ENCODE measurements at places on chromosomes 6 and 20.
A peak's percentile ranks its signal among the peaks of the same experiment; 100 is the strongest.

GRCh38 chr6:100468016-100468622 is 3.4 kb upstream of the SIM1 start:
- no peak for DNase-seq

- peak; percentile 69 for DNase-seq
Measured at GRCh38 chr6:26043384-26044139, 43.7 kb upstream of the HFE start.

- DNase-seq: no peak
Measured at GRCh38 chr6:129314575-129314974, 395.4 kb downstream of the ARHGAP18 start.

GRCh38 chr20:18727032-18727508 is 86.5 kb upstream of the SCP2D1 start:
- no peak for DNase-seq

DNA sequence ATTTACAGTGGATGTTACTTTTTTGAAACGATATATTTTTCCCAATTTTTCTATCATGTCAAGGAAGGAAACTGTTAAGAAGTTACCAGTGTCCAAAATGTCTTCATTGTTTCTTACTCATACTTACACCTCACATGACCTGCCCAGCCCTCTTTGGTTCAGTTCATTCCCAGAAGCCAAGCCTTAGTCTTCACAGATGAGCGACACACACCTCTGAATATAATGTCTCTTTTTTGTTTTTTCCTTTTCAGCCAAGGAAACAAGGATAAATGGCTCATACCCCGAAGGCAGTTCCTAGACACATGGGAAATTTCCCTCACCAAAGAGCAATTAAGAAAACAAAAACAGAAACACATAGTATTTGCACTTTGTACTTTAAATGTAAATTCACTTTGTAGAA is 225.2 kb downstream of the SMOC2 start:
- no peak for DNase-seq

- no peak for DNase-seq
Measured at GRCh38 chr6:72032086-72032485, 145.7 kb downstream of the RIMS1 start.

DNA sequence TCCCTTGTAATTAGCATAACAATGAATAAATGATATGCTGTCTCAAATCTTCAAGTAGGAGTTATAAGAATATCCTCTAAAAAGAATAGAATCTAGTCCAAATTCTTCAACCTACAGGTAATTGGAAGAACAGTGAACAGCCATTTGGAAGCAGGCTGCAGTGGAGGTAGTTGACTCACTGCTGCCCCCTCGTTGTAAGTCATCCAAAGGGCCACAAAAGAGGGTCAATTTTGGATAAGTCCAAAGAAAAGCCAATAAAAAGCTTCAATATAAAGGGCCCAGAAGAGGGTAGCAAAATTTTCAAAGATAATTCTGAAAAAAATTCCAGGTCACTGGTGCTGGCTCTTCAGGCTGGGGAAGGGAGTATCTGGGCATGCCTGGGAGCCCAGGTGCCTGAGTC is 60.8 kb upstream of the SSTR4 start:
- no peak for DNase-seq

GRCh38 chr6:133888929-133889556 is at the start of gene TCF21:
Gene TCF21 (plus strand): TSS chr6:133889113. CDS start chr6:133889398, 285 bp downstream.
- DNase-seq: no peak

GRCh38 chr6:747921-748320 is 55.0 kb upstream of the EXOC2 start:
- DNase-seq: no peak

- no peak for DNase-seq
Measured at GRCh38 chr6:53306819-53307347, 41.9 kb downstream of the ELOVL5 start.

GRCh38 chr20:36425166-36425565 is 116.2 kb upstream of the MYL9 start:
- no peak for DNase-seq
